Mucosa of descending colon (tissue), 3 donors: ENCODE measurements at places on chromosomes 5 and 9.
A peak's percentile ranks its signal among the peaks of the same experiment; 100 is the strongest.

DNA sequence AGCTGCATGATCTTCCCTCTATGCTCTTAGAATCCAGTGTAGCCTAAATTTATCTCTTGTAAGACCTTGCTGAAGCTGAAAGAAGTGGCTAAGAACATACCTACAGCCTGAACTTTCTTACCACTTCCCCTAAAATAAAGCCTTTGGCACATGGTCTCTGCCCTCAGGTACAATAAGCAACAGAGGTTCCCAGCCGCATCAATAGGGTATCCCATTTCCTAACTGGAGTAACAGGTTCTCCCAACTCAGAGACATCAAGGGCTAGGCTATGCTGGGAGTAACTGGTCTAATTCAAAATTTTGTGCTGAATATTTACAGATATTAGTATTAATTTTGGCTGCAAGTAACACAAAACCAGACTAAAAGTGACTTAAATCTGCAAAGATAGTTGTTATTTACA lies 335.8 kb upstream of the TRPC7 start:
- no peak for DNase-seq

- no peak for DNase-seq
Observed at GRCh38 chr9:117771136-117771535, 66.9 kb downstream of the TLR4 start.

GRCh38 chr5:74974451-74975091 lies 77.8 kb downstream of the GCNT4 start:
- DNase-seq, result no peak

DNA sequence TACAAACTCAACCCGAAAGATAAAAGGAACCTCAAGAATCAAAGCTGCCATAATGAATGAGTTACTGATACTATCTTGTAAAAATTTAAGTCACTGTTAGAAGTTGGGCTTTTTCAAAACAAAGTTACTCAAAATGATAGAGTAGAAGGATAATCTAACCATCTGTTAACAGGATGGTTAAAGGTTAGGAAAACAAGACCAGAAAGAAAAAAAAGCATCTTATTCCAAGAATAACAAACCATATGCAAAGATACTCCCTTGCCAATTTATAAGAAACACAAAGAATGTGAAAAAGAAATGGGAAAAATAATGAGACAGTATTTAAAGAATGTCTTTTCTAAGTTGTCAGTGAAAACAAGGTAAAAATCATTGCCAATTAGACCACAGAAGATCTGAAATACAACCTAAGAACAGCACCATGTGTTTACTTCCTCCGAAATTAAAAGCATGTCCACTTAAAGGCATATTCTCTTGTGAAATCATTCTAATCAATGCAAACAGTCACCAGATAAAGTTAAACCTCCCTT lies 51.2 kb downstream of the STRBP start:
- no peak for DNase-seq

- no peak for DNase-seq
Observed at GRCh38 chr9:111711548-111711947, 50.1 kb downstream of the GNG10 start.

DNA sequence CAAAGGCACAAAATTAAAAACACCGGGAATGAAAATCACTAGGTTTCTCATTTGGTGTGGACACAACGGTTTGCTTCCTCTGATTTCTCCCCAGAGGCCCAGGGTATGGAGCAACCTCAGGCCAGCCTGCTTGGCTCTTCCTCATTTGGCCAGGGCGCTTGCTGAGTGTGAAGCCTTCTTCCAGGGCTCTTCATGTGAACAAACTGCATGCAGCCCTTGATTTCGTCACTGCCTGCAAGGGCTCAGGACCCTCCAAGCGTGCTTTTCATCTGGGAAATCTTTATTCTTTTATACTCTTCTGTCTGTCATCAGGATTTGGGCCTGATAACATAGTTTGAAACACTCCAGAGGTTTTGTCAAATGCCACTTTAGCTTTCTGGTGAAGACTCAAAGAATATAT lies 122.6 kb upstream of the KLF4 start:
- DNase-seq, result peak; percentile 73

DNA sequence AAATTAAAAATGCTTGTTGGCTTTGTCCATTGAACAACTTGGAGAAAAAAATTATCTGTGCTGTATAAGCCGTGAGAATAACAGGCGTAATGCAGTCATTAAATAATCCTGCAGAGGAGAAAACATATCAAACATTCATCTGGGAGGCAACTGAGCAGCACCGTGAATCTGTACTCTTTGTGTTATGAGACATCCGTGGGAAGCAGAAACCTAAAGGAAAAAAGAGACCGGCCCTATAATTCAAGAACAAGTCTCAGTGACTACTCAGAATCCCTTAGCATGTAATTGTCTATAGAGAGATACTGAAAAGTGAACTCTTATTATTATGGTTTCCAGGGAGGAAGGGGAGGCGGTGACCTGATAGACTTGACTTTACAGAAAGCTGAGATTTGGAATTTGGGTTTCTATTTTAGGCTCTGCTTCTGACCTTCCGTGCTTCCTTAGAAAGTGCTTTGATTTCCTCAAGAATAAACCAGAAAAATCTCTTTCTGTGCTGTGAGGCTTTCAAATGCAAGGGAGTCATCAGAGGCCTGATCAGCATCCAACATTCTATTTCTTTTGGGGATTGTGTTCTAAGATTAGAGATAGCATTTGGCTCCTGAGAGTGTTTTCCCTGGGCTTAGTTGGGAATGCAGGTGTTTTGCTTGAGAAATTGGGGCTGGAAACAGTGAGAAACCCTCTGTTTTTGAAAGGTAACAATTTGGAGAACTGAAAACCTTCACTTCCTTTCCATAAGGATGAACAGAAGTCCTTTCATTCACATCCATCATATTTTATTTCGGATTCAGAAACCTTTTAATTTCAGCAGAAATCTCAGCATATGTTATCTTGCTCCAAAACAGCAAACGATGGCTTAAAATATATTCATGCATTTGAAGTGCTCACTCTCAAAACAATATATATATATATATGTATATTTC lies 296.7 kb downstream of the CSNK1G3 start:
- no peak for DNase-seq

DNA sequence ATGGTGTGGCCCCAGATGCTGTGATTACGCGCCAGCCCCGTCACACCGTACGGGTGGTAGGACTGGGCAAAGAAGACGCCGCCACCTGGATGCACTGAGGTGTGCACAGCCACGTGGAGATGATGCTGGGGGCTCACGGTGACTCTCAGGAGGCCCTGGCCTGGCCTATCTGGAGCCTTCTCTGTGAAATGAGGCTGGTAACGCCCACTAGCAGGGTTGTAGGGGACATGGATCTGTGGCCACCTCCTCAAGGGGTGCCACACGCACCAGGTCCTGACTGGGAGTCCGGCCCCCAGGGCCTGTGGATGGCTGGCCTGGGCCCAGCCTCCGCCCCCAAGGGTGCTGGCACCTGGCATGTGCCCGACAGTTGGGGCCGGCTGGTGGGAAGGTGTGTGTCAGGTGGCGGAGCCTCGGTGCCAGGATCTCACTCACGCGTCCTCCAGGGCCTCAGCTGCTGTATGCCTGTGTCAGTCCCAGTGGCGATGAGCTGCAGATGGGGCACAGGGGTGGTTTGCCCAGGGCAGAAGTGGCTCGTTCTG lies 32.4 kb downstream of the NEK6 start:
- no peak for DNase-seq

GRCh38 chr9:124593200-124593599 lies 86.0 kb upstream of the NR5A1 start:
- no peak for DNase-seq

DNA sequence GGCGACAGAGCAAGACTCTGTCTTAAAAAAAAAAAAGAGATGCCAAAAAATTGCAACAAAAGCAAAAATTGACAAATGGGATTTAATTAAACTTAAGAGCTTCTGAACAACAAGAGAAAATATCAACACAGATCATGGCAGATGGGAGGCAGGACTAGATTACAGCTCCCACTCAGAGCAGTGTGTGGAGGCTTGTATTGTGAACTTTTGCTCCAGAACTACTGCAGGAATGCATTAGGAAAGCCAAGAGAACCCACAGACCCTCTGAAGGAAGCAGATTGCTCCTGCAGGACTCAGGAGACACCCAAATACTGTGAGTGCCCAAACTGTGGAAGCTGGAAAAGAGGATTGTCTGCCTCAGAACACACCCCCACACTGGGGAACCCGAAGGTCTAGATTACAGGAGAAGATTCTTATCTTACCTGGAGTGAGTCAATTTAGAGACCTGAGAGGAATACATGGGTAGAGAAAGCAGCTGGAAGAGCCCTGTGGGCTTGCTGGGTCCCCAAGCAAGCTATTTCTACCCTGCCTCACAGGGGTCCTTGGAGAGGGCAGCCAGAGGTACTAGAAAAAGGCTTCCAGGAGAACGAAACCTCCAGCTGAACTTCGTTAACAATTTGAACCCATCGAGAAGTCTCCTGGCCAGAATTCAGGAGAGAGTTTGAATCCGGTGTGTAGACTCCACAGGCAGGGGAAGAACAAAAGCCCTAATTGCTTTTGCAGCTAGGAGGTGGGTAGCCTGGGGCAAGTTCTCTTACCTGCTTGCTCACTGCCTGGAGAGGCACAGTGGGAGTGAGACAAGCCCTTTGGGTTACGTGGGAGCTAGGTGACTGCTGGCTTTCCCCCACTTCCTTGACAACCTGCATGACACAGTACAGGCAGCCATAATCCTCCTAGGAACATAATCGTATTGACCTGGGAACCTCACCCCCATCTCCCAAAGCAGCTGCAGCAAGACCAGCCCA lies 593.4 kb upstream of the RGMB start:
- no peak for DNase-seq

GRCh38 chr5:29114331-29114768 lies 2076.0 kb upstream of the CDH9 start:
- DNase-seq, result no peak

DNA sequence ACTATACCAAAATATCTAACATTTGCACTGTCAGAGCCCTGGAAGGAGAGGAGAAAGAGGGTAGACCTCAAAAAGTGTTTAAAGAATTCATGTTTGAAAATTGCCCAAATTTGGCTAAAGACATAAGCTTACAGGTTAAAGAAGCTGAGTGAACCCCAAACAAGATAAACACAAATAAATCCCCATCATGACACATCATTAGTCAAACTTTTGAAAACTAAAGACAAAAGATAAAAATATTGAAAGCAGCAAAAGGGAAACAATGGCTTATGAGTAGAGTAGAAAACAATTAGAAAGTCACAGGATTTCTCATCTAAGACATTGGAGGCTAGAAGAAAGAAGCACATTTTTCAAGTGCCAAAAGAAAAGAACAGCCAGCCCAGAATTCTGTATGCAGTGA lies 6.1 kb upstream of the UBLCP1 start:
- no peak for DNase-seq

- no peak for DNase-seq
Observed at GRCh38 chr5:93532370-93532769, 48.6 kb downstream of the NR2F1-AS1 start.

DNA sequence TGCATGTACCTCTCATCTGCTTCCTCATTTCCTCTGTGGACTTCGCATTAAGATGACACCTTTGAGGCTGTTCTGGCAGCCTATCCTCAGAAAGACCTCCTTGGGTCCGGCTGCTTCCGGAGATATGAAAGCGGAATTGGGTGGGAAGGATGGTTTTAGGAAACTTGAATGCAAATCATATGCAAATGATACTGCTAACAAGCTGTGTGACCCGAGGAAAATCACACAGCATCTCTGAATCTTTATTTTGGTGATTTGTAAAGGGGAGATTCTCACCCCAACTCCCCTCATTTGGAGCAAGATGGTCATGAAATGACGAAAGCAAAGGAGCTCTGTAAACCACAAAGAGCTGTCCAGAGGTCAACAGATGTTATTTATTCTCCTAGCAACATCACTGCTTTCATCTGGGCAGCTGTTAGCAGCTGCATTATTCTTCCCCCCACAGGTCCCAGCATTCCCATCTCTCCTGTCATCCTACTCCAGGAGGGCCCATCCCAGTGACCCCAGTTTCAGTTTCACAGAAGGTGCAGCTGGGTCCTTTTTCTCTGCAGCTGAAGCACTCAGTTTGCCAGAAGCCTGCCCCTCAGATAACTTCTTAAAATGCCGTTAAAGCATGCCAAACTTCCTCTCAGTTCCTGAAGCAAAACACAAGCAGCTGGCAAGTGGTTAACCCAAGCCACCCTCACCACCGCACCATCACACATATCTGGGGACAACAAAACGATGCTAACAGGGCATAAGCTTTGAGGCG lies 269.5 kb downstream of the SEC61B start:
- no peak for DNase-seq

DNA sequence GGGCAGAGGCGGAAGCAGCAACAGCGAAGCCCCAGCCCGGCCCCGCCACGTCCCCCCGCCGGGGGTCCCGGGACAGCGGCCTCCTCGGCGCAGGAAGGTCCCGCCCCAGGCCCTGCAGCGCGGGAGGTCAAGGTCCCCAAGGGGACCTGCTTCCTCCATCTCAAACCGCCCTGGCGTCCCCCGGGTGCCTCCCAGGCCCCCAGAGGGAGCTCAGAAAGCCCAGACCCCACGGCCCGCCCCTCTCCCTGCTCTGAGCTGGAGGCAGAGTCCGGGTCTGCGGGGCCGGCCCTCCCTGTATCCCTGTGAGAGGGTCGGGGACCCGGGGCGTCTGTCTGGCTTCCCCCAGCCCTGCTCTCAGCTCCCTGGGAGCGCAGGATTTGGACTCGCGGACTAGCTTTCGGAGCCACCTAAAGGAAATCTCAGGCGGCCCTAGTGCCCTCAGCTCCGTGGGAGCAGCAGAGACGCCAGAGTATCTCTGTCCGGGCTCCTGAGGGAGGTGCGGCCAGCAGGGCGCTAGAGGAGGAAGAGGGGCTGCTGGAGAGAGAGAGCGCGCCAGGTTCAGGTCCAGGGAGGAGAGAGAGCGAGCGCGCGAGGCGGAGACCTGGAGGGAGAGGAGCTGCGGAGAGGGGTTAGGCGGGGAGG lies 30.7 kb downstream of the EXOC3 start:
- DNase-seq, result peak; percentile 74

GRCh38 chr5:178551059-178551458 lies 39.1 kb downstream of the COL23A1 start:
- DNase-seq, result no peak

GRCh38 chr5:124457901-124458300 lies 288.5 kb downstream of the ZNF608 start:
- no peak for DNase-seq

DNA sequence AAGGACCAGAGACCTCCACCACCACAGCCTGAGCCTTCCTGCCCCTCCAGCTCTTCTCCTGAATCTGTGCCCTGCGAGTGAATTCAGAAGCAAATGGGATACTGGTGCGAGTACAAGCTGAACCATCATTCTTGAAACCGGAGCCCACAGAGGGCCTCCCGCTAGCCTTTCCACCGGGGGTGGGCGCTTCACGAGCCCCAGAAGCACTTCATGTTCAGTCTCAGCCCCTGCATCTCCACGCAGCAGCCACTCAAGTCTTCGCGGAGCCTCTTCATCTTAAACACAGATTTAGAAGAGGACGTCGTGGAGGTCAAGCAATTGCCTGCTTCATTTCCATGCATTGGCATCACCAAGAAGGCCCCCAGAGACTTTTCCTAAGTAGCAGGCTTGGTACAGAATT lies 26.0 kb upstream of the OLFM1 start:
- no peak for DNase-seq

DNA sequence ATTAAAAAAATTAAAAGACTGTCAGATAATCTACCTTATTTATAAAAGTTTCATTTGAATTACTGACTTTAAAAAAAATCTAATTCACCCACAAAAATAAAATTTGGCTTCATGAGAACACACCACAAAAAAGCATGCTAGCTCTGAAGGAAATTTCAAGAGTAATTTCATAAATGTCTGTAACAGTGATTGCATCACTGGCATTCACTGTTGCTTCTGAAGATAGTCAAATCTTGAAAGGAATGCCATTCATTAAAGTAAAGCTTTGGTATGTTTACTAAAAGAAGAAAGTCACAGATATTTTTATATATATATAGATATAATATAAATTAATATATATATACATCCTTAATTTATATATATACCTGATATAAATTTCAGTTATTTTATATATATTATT lies 43.4 kb downstream of the NADK2 start:
- no peak for DNase-seq
